ENCODE measurements at places on chromosomes 5 and 9.

GRCh38 chr9:104997536-104997935, 69.6 kb upstream of the ABCA1 start:
- DNase-seq: no peak

- DNase-seq: no peak
Observed at GRCh38 chr9:16484744-16485143, 385.7 kb downstream of the BNC2 start.

- DNase-seq: no peak
Observed at GRCh38 chr9:95029288-95029687, 288.2 kb downstream of the FANCC start.

- DNase-seq: no peak
Observed at GRCh38 chr5:172003746-172004145, 2.7 kb downstream of the FBXW11 start.

DNA sequence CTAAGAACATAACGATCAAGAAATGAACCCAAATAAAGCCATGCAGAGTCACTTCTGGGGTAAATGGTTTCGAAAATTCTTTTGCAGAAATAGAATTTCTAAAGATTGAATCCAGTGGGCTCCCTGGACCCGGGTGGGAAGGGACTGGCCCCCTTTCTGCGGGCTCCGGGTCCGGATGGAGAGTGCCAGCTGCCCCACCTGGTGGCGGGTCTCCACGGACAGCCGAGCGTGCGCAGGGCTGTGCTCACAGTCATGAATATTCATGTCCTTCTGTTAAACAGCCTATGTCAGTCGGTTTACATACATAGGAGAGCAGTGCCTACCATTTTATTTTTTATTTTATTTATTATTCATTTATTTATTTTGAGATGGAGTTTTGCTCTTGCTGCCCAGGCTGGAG, 4.7 kb upstream of the PPP1R26 start:
- DNase-seq: no peak

GRCh38 chr5:83672646-83673045, 48.0 kb downstream of the HAPLN1 start:
- DNase-seq: no peak

GRCh38 chr9:98402019-98402840, 146.8 kb upstream of the TBC1D2 start:
- no peak for DNase-seq

GRCh38 chr5:66789434-66789833, 193.2 kb downstream of the MAST4 start:
- no peak for DNase-seq

- no peak for DNase-seq
Observed at GRCh38 chr5:145124806-145125205, 710.3 kb downstream of the PRELID2 start.

GRCh38 chr9:36063804-36064447, 27.2 kb downstream of the RECK start:
- DNase-seq: no peak

DNA sequence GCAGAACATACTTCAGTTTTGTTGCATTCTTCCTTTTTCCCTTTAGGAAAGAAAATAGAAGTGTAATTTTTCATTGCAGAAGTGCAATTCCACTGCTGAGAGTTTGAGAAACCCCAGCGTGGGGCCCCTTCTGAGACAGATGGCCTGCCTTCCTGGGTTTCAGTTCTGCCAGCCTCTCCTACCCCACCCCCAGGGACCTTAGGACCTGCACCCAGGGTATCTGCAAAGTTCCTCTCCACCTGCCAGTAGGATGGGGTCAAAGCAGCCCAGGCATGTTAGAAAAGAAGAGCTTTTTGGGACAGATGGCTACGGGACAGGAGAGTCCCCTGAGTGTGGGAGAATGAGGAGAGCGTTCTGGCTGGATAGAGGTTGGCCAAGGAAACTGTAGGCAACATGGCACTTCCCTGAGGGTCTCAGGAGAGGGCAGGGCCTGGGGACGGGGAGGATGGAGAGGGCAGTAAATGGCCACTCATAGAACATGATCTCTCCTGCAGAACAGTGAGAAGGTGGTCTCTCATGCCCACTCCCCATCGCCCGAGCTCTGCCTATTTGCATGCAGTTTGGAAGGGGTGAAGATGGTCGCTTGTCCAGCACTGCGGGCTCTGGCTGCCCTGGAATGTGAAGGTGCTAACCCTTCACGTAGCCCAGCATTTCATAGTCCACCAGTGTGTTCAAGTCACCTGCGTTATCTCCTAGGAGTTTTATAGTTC, at the start of gene TIFAB:
Gene TIFAB (minus strand): TSS at position 31 of the 710 bp plus-strand sequence. CDS start 2,412 bp downstream, outside the sequence.
- DNase-seq: no peak

DNA sequence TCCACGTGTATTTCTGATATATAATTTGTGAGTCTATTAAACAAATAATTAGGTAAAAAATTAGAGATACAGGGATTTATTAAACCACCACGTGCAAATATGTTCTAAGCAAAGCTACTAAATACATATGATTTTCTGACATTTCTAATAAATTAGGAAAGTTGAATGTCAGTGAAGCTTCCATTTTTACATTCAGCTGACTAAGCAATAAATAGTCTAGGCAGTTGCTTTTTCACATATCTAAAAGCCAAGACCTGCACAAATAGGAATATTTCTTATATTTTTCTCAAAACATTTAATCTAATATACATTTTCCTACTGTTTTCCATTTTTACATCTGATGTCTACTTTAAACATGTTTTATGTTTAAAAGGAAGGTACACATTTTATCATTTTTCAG, 322.6 kb upstream of the EFNA5 start:
- no peak for DNase-seq

DNA sequence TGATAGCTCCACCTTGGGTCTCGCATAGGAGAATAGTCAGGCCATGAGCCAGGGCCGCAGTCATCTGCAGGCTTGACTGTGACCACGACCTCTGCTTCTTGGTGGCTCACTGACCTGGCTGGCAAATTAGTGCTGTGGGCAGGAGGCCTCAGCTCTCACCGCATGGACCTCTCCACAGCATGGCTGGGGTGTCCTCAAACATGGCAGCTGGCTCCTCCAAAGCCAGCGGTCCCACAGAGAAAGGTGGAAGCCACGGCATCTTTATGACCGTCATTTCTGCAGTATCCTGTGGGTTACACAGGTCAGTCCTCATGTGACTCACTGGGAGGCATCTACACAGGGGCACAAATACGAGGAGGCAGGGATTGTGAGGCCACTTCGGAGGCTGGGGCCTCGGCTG, 43.2 kb upstream of the SAP30L start:
- no peak for DNase-seq

DNA sequence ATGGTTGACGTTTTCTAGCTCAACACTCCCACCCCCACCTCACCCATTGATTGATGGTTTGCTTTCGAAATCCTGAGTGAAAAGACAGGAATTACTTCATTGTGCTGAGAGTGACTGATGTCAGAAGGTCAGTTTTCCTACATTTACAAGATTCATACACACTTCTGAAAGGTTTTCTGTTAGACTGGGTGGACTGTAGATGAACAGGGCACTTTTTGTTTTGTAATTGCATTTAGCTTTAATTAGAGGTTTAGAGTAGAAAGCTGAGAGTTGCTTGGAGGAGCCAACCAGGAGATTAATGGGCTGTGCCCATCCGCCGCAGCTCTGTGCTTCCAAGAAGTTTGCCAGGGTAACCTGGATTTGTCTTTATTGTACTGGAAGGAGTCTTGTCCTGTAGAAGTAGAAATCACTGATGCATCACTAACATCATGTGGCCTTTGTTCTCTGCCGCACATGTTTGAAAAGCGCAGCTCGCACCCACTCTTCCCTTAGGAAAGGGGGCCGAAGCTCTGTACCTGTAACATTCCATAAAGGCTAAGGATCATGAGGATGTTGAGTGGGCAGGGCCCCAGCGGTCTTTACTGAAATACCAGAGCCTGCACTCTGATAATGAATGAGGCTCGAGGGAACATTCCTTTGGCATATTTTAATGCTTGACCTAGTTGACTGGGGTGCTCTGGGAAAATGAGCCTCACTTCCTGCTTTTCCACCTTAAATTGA, 267.6 kb upstream of the DMRT1 start:
- no peak for DNase-seq

GRCh38 chr5:153863951-153864350, 174.8 kb downstream of the FAM114A2 start:
- no peak for DNase-seq

- DNase-seq: no peak
Observed at GRCh38 chr5:174448662-174449061, 275.7 kb upstream of the MSX2 start.

DNA sequence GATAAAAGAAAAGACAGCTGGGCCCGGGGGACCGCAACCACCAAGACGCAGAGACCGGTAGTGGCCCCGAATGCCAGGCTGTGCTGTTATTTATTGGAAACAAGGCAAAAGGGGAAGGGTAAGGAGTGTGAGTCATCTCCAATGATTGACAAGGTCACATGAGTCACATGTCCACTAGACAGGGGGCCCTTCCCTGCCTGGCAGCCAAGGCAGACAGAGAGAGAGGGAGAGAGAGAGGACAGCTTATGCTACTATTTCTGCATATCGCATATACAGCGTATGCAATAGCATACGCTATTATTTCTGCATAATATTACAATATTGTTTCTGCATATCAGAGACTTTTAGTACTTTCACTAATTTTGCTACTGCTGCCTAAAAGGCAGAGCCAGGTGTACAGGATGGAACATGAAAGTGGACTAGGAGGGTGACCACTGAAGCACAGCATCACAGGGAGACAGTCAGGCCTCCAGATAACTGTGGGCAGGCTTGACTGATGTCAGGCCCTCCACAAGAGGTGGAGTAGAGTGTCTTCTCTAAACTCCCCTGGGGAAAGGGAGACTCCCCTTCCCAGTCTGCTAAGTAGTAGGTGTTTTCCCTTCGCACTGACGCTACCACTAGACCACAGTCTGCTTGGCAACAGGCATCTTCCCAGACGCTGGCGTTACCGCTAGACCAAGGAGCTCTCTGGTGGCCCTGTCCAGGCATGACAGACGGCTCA, 50.3 kb downstream of the RFX3 start:
- no peak for DNase-seq

- DNase-seq: no peak
Observed at GRCh38 chr9:91332546-91333231, 29.0 kb downstream of the AUH start.

- no peak for DNase-seq
Observed at GRCh38 chr9:92140074-92140753, 25.0 kb upstream of the SPTLC1 start.

DNA sequence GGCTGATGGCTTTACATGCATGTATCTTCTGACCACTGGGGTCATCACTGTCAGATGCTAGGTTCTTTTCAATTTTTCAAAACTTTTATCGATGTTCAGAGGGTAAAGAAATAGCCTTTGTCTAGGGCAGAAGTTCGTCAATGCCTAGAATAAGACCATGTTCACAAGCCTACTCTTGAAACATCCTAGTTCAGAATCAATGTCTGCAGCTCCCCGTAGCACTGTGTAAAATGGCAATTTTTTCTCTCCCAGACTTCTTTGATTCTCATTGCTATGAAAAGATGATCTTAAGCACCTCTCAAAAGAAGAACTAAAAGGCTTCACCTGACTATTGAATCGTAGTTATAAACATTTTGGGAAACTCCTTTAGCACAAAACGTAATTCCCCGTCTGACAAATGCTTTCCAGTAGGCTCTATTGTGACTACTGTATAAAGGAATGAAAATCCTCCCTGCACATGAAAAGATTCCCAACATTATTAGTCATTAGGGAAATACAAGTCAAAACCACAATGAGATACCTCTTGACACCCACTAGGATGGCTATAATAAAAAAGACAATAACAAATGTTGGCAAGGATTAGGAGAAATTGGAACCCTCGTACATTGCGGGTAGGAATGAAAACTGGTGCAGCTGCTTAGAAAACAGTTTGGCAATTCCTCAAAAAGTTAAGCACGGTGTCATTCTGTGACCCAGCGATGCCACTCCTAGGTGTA, 263.5 kb downstream of the ARHGAP26 start:
- DNase-seq: peak; percentile 81

DNA sequence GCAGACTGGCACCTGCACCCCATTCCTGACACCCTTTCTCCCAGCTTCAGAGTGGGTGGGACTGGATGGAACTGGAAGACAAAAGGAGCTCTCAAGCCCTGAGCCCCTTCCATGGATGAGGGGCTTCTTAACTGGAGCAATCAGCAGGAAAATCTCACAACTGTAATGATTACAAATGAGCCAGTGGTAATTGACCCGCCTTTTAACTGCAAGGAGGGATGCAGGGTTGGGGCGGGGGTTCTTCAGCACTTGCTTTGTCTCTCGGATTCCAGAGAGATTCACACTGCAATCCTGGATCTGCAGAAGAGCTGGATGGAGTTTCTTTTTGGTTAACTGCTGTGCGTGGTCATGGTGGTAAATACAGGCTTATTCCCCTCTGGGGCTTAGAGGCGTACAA, 160.1 kb upstream of the SHB start:
- DNase-seq: no peak

- DNase-seq: no peak
Observed at GRCh38 chr5:110738503-110738811, 350 bp upstream of the SLC25A46 start.

- DNase-seq: no peak
Observed at GRCh38 chr9:72315510-72316311, 49.3 kb downstream of the ZFAND5 start.

DNA sequence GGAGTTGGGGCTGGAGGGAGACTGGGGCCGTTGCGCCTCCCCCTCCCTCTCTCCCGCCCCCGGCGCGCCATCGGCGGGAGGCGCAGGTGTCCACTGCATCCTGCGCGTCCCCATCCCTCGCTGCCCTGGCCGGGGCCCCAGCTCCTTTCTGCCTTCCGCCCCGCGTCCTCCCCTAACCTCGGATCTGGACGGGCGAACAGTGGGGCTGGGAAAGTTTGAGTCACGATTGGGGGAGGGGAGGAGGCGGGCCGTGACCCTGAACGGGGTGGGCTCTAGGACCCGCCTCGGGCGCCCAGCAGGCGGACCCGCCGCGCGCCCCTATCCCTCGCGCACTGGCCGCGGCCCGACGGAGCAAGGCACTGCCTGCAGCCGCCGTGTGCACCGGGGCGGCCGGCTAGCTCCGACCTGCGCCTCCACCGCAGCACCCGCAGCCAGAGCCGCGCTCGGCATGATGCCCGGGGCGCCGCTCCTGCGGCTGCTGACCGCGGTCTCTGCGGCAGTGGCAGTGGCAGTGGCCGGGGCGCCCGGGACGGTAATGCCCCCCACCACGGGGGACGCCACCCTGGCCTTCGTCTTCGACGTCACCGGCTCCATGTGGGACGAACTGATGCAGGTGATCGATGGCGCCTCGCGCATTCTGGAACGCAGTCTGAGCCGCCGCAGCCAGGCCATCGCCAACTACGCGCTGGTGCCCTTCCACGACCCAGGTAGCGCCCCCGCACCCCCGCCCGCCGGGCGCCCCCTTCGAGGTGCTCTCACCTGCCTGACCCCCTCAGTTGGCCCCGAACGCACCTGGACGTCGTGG, at the start of gene HMCN2:
Gene HMCN2 (plus strand): TSS at position 330 of the 805 bp plus-strand sequence. CDS start 119 bp downstream, at position 449.
- DNase-seq: no peak

DNA sequence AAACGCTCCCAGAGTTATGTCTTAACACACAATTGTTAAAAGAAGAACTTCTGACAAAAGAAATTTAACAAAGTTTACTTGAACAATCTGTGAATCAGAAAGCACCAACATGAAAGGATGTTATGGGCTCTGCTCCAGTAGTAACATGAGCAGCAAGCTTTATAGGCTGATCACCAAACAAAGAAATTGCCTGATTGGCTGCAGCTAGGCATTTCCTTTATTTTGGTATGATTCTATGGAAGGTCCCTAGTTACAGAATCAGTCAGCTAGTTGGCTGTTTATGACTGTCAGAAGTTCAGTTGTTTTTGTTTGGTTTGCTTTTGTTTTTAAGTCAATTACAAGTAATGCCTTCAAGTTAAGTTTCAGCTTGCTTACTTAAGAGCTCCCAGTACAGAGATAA, 102.4 kb upstream of the SMC2 start:
- DNase-seq: no peak

- DNase-seq: peak; percentile 90
Observed at GRCh38 chr5:72141440-72142355, 34.4 kb downstream of the MAP1B start.

GRCh38 chr5:10310066-10310779, 2.5 kb upstream of the CMBL start:
- no peak for DNase-seq

Data from AG04450 (cell line).